ENCODE measurements at places on chromosomes 12 and 14.
A peak's percentile ranks its signal among the peaks of the same experiment; 100 is the strongest.

DNA sequence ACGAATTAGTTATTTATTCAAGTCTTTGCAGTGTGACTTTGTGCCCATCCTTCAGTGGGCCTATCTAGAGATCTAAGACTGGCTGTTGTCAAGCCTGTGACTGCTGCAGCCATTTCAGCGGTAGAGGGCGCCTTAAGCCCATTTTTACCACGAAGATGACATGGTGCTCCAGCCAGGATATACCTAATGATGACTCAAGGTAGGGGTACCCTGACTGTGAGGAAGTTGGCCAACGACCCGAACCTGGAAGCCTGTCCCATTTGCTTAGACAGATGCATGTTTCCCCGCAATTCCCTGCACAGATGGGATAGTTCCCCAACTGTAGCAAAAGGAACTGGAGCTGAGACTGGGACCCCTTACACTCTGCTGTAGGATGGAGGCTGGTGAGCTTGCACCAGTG, 41.3 kb downstream of the RAB3IP start:
- peak; percentile 59 for DNase-seq

DNA sequence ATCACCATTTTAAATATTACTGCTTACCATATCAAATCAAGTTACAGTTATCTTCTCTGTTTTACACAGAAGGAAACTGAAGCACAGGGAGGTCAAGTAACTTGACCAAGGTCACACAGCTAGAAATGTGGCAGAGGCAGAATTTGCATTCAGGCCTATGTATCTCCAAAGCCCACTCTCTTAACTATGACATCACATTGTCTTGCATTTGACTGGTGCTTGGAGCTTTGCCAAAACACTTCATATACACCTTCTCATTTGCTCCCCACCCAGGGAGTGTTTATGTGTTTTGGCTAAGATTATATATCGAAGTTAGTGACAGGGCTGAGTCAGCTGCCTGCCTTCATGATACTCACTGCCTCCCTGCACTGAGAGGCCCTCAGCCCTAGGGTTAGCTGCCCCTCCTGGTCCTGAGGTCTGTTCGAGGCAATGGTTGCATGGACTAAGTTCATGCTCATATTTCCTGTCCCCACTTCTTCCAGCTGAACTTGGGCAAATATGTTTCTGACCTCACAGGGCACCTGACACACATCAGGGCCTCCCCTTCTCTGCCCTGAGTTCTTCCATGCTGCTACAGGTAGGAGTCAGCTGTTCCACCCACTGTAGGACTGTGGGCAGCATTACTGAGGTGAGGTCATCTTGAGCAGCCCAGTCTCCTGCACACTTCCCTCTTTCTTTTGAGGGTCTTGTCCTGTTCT, 1.8 kb downstream of the GALNT6 start:
- DNase-seq: peak; percentile 88

DNA sequence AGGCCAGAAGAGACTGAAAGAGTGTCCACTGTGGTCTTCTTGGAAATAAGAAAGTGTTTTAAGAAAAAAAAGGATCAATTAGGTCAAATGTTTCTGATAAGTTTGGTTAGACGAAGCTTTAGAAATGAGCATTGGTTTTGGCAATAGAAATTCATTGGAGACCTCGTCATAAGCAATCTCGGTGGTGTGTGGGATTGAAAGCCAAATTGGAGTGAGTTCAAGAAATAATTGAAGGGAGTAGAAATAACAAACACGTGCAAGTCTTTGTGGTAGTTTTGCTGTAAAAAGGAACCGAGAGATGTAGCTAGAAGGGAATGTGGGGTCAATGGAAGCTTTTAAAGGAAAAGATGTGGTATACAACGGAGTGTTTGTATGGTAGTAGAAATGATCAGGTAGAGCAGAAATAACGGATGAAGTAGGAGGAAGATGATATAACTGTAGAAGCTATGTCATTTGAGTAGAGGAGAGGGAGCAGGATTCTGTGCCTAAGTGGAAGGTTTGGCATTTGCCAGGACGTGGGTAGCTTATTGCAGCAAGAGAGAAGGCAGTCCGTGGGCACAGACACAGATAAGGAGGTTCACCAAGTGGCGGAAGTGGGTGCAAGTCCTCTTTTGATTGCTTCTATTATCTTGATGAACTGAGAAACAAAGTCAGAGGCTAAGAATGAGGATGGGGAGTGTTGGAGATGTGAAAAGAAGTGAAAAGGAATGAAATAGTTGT, 146.2 kb downstream of the DACT1 start:
- no peak for DNase-seq

DNA sequence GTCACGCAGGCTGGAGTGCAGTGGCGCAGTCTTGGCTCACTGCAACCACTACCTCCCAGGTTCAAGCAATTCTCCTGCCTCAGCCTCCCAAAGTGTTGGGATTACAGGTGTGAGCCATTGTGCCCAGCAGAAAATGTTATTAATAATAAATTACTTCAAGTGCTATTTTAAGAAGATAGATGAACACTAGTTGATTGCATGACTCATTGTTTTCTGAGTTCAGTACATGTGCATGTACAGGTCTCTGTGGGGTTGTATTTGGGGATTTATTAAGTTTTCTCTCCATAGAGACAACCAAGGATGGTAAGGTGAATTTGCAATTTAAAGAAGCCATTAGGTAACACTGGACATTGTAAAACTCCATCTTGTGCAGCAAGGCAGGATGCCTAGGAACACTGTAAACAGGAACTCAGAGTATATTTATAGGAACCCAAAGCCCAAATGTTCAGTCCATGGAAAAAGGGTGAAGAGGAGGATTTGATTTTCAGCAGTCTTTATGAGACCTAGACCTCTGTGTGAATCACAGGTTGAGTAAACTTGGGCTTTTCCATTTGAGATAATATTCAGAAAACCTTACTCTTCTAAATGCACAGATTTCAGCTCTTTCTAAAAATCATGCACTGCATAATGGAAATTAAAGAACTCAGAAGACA, 49.3 kb upstream of the TMPO start:
- no peak for DNase-seq

Measured in erythroblast (primary cell).